ENCODE measurements at places on chromosomes 4 and X. TPM values are rescaled to one million over a fixed set of nuclear protein-coding genes. Genes with fewer than 3 reads are reported as not detected.

Gene SOD3
- total RNA-seq: 1.4 TPM

Gene XPNPEP2
- total RNA-seq: 1.7 TPM

Gene CENPE
- total RNA-seq: 14.4 TPM

Gene RGN
- total RNA-seq: 3.7 TPM

Gene USP26
- not detected for total RNA-seq

Gene BRS3
- total RNA-seq: not detected

Gene CT45A9
- total RNA-seq: not detected

Gene G6PD
- total RNA-seq: 117 TPM

Gene MAGEA12
- total RNA-seq: not detected

Gene GLOD5
- total RNA-seq: not detected

Gene CHRNA9
- total RNA-seq: not detected

Gene GAGE13
- not detected for total RNA-seq

Gene FAM9C
- total RNA-seq: 0.86 TPM

Gene SPIN2A
- total RNA-seq: not detected

Gene CT45A1
- total RNA-seq: not detected

Gene CT45A2
- not detected for total RNA-seq

Gene MAGEB1
- total RNA-seq: not detected

Gene INTS6L
- 1.6 TPM for total RNA-seq

Gene DCAF12L2
- not detected for total RNA-seq

Gene TRPC3
- total RNA-seq: 0.18 TPM

Gene LINC00632
- 16.8 TPM for total RNA-seq

Gene TBCK
- total RNA-seq: 27.5 TPM

Gene ENAM
- total RNA-seq: under 0.01 TPM

Gene SPANXB1
- not detected for total RNA-seq

Gene CXorf51A
- not detected for total RNA-seq

Gene GPR173
- total RNA-seq: 1.9 TPM

Gene CT83
- not detected for total RNA-seq

Gene ARSJ
- total RNA-seq: 24.5 TPM

Gene TRIM2
- total RNA-seq: 30.1 TPM

Gene SERPINA7
- total RNA-seq: not detected

Gene EPGN
- total RNA-seq: not detected

Gene GAGE12H
- total RNA-seq: not detected

Measured in myometrial cell (primary cell).